ENCODE measurements at places on chromosomes 12 and 14.
A peak's percentile ranks its signal among the peaks of the same experiment; 100 is the strongest.

DNA sequence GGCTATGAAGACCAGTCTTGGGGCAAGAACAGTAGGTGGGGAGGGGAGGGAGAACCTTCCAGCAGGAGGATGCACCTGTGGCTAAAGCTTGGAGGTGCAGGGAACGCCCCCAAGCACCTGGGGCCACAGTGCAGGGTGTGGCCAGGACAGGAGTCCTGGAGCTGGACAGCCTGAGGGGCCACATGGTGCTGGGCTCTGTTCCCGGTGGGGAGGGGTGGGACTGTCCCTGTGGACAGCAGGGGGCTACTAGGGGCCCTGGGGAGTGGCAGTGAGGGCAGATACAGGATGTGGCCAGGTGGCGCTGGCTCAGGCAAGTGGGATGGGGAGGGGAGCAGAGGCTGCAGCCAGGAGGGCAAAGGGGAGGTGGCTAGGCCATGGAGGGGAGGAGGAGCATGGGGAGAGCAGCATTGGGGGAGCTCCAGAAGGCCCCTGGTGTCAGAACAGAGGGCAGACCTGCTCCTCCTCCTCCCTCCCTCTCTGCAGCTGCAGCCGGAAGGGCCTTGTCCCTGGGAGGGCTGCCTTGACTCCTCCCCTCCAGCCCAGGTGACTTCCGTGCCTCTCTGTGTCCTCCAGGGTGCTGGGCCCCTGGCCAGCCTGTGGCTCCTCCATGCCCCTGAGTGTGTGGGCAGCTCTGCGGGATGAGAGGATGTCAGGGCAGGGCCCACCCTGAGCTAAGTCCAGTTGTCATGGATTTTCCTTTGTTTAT is 68.4 kb upstream of the DLK1 start:
- DNase-seq: no peak

DNA sequence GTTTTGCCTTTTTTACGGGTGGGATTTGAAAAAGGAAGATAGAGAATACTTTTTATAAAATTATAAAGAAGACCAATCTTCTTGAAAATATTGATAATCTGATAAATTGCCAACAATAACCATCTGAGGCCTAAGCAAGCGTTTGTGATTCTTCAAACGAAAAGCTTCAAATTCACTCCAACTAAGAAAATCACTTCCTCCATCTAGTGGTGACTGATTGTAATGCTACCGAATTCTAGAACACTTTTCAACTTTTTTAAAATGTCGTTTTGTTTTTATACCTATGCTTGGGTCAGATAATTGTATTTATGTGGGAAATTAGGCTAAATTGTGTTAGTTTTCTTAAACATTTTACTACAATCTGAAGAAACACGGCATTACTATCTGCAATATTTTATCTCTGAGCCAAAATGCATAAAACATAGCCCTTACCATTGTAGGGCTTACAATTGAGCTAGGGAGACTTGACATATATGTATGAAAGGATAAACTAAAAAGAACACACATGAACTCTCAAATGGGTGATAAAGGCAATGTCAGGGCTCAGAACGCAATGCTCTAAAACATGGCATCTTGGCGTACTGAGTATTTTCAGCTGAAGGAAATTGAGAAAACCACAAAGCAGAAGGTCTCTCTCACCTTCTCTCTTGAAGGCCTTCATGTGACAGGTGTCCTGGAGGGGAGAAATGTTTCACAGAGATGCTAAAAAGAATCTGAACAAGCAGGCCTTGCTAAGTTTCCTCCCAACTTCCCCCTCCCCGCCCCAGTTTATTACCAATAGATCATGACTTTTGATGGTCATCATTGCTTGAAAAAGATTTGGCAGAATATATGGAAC is 36.8 kb upstream of the G2E3 start:
- no peak for DNase-seq

DNA sequence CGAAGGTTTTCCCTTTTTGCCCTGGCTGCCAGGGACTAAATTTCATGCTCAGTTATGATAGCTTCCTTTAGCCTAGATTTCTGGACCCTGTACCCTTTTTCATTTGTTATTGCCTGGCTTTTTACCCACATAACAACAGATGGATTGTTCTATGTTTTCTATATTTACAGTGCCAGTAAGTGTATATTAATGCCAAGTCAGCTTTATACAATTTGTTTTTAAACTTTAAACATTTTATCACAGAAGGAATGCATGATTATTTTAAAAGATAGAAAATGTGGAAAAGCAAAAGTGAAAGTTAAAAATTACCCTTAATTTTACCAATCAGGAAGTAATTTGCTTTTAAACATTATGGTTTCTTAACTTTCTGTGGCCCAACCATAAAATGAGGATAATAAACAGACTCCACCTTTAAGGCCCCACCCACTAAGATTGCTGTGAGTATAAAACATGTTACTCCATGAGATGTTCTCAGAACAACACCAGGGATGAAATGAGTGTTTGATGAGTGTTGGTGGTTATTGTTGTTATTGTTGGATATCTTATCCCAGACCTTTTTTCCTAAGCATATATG is 496.8 kb downstream of the EGLN3 start:
- DNase-seq: no peak

DNA sequence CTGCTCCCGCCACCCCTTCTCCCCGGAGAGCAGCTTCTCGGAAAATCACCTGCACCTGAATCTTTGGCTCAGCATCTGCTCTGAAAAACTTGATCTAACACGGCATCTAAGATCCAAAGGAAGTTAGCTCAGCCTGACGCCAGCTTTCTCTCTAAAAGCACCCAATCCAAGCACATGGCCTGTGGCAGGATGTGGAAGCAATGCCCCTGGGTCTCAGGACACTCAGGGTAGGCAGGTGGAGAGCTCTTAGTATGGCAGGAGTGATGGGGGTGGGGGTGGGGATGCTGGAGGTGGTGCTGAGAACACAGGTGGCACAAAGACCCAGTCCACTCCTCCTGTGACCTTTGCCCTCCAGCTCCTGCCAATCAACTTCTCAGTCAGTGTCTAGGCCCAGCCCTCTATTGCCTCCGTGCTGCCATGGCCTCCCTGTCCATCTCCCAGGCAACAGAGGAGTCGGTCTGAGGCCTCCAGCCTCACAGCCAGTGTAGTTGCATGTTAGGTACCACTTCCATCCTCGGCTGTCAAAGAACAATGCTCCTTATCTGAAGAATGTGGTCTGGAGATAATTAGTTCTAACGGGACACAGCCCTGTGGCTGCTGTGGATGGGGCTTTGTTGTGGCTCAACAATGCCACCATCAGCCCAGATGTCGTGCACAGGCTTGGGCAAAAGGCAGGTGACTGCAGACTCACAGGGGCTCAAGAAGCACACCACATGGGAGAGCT is 180.0 kb upstream of the C14orf180 start:
- DNase-seq: no peak

DNA sequence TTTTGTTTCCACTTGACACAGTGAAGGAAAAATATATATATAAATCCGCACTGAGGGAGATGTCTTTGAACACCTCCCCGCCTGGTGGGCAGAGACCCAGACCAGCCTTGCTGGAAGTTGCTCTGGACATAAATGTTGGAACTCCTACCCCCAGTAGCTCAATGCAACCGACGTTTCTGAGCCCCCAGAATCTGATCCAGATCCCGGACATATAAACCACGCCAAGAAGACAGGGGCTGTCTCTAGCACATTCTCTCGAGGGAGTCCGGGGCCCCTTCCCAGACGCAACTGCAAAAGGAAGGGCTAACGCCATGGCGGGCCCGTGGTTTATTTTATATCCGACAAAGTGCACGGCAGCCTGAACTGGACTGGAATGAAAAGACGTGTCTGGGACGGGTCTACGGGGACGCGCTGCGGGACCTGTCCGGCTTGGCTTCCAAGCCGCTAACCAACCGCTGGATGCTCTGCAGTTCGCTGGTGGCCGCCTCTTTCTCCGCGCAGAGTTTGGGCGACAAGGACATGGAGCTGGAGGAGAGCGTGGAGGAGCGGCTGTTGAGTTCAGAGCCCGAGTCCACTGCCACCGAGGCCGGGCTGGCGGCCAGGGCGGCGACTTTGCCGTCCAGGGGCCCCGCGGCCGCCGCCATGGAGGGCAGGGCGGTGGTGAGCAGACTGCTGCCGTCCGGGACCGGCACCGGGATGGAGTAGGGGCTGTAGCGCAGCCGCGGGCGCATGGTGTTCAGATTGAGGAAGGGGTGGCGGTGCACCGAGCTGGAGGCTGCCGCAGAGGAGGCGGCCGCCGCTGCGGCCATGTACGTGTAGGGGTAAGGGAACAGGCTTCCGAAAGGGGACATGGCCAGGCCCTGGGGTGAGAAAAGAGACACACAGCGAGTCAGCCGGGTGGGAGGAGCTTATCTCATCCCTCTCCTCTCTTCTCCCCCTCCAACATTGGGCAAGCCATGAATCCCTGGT is 12.2 kb downstream of the TBX3 start:
- no peak for DNase-seq

DNA sequence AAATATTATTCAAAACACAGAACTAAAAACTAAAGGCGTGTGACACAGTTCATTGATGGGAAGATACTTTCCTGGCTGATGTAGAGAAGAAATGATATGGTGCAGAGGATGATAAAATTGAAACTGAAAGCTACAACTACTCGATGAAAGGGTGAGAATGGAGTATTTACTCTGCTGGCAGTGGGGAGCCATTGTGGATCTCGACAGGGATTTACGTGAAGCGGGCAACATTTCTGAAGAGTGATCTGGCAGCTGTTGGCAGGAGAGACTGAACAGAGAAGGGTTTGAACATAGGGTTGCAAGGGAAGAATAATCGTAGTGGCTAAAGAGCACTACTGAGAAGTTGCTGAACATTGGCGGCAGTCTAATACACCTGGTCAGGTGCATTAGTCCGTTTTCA is 464.9 kb downstream of the PDZRN4 start:
- DNase-seq: no peak

GRCh38 chr12:42380733-42381132 is 54.8 kb downstream of the PPHLN1 start:
- no peak for DNase-seq

GRCh38 chr14:23895480-23895879 is 58.1 kb upstream of the DHRS4 start:
- no peak for DNase-seq

GRCh38 chr12:120944645-120945217 is 33.6 kb upstream of the HNF1A start:
- peak; percentile 70 for DNase-seq

GRCh38 chr14:78644824-78645559 is 474.8 kb downstream of the NRXN3 start:
- no peak for DNase-seq

- no peak for DNase-seq
Observed at GRCh38 chr12:129258781-129259318, 405.6 kb downstream of the GLT1D1 start.

DNA sequence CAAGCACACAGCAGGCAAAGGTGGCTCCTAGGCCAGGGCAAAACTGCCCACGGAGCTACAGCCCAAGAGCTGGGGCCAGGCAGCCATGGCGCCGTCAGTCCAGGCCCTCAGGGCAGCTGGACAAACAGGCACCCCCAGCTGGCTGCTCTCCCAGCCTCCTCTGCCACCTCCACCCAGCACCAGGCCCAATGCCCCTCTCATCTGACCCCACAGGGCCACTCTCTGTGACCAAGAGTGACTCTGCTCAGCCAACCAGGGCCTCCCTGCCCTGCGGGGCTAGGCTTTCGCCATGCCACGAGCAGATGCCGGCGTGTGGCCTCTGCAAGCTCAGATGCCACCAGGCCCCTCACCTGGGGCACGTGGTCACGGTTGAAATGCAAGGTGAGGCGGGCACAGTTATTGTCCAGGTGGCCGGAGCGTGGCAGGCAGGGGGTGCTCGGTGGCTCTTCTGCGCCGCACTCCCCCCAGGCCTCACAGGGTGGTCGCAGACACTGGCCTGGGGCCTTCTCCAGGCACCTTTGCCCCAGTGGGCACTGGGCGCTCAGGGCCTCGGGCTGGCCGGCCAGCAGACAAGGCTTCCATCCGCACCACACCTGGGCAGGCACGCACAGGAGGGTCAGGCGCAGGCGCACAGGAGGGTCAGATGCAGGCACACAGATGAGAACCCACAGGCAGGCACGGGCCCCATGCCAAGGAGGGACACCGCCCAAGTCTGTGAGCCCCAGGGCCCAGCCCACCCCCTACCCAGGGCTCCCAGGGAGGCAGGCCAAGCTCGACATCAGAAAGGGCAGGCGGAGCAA is 23.0 kb downstream of the JAG2 start:
- no peak for DNase-seq

DNA sequence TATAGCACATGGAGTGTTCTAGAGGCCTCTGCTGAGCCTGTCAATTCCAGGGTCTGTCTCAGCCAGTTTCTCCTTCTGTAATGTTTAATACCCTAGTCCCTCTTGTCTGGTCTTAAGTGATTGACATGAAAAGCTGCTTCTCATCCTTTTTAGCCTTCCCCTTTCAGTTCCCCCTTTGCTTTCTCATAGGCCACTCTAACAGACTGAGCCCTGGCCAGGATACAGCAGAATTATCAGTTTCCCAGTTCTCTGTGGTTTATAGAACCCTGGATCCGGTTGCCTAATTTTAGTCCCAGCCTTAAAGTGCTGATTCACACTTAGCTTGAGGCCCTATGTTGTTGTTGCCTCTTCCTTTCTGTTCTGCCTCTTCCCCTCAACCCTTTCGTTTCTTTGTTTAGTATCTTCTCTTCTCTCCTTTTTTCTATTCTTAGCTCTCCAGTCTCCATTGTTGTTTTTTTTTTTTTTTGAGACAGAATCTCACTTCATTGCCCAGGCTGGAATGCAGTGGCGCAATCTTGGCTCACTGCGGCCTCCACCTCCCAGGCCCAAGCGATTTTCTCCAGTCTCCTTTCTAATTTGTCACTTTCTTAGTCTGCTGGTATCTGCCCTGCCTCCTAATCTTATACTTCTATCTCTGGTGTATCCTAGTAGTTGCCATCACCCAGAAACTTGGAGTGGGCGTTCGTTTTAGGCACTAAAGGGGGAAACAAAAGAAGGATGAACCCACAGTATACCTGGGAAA is 2.9 kb upstream of the BIN2 start:
- DNase-seq: no peak

- DNase-seq: no peak
Observed at GRCh38 chr12:38327356-38327755, 10.8 kb downstream of the ALG10B start.

DNA sequence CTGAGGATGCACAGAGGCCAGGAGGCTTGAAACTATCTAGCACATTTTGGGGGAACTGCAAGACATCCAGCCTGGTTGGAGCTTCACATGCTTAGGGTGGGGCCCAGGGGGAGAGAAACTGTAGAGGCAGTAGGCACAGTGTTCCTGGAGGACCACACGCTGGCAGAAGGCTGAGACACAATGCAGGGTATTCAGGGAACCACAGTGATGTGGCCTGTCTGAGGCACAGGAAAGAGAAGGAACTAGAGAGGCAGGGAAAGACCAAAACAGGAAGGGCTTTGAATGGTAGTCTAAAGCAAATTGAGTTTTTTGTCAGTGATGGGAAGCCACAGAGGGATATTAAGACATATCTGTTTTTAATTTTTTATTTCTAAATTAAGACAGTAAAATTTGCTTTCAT is 100.2 kb upstream of the PRICKLE1 start:
- DNase-seq: no peak

DNA sequence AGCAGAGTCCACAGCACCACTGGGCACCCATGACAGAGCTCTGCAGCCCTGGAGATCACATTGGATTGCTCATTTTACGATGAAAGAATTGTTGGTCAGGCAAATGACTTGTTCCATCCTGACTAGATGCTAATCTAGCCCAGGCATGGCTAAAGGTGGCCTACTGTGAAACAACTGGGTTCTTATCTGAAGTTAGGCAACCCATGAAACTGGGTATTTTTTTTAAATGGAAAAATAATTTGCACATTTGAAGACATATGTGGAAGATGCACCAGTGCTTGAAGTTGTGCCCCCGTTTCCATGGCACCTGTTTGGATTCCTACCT is 8.3 kb downstream of the PYGL start:
- no peak for DNase-seq

- DNase-seq: no peak
Observed at GRCh38 chr12:132253698-132254480, 75.5 kb downstream of the GALNT9 start.

Data from activated naive CD4-positive, alpha-beta T cell treated with anti-CD3 and anti-CD28 coated beads, Interleukin-2, amount 50 U/mL, for 16 hours (primary cell).